A549 treated with AZD2906 at 1 μM for 4 hours (cell line): ENCODE measurements at places on chromosomes 12 and 14. TPM values are rescaled to one million over a fixed set of nuclear protein-coding genes. Genes with fewer than 3 reads are reported as not detected.

Gene JDP2
- 25.2 to 41.7 TPM (median 34.5 TPM) in 5 replicates for total RNA-seq

Gene MYF5
- total RNA-seq = not detected in 5 replicates

Gene APOLD1
- 0.21 to 0.58 TPM (median 0.43 TPM) in 5 replicates for total RNA-seq

Gene DDX55
- 26.3 to 30.2 TPM (median 28.7 TPM) in 5 replicates for total RNA-seq

Gene TAS2R9
- total RNA-seq = not detected in 5 replicates

Gene FAM186B
- total RNA-seq = 0.08 to 0.24 TPM (median 0.11 TPM) in 5 replicates

Gene CLEC7A
- total RNA-seq = not detected in 5 replicates
